ENCODE measurements at places on chromosomes 2 and 18. TPM values are rescaled to one million over a fixed set of nuclear protein-coding genes. Genes with fewer than 3 reads are reported as not detected.

SCN1A gene
- not detected for total RNA-seq

FOXI3 gene
- total RNA-seq = not detected

RTP5 gene
- not detected for total RNA-seq

CYRIA gene
- total RNA-seq = 10.2 TPM

DPYSL5 gene
- total RNA-seq = not detected

SP100 gene
- 119 TPM for total RNA-seq

SPP2 gene
- total RNA-seq = not detected

CD8B2 gene
- total RNA-seq = not detected

TIMM21 gene
- total RNA-seq = 51.3 TPM

KLHL41 gene
- not detected for total RNA-seq

ERFE gene
- total RNA-seq = 1.3 TPM

TUBB8B gene
- not detected for total RNA-seq

CREG2 gene
- total RNA-seq = 0.27 TPM

SPR gene
- 37.6 TPM for total RNA-seq

CFC1 gene
- total RNA-seq = not detected

CYTIP gene
- total RNA-seq = not detected

NPC1 gene
- 62.8 TPM for total RNA-seq

SRD5A2 gene
- not detected for total RNA-seq

CYS1 gene
- not detected for total RNA-seq

IMPA2 gene
- total RNA-seq = 5.9 TPM

GEN1 gene
- 12.7 TPM for total RNA-seq

NPHP1 gene
- total RNA-seq = 5.7 TPM
